T-helper 9 cell (primary cell): ENCODE measurements at places on chromosomes 11 and 22.
A peak's percentile ranks its signal among the peaks of the same experiment; 100 is the strongest.

DNA sequence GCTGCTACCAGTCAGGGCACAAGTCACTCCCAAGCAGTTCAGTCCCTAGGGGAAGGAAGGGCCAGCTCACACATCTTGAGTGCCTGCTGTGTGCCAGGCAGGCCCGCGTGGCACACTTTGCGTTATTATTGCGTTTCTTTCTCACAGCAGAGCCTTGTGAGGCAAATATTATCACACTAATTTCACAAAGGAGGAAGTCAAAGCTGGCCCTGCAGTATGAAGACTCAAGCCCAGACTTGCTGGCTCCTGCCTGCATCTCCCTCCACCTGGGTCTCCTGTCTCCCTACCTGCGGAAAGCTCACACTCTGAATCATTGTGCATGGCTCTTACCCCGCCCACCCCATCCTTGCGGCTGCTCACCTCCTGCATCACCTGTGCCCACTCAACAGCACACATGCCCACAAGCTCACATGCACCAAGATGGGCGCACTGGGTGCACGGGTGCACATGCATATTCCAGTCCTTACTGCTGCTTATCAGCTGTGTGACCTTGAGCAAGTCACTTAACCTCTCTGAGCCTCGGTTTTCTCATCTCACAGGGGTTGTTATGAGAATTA is 31.7 kb upstream of the P2RY2 start:
- DNase-seq = no peak

- no peak for DNase-seq
These were observed 32.6 kb upstream of the CRYBB3 start for GRCh38 chr22:25167082-25167481.

- DNase-seq = no peak
These were observed 48.5 kb upstream of the VPREB1 start for GRCh38 chr22:22196018-22196533.

GRCh38 chr22:37990862-37991261 is 6.5 kb upstream of the SOX10 start:
- DNase-seq = no peak

GRCh38 chr22:26435327-26436093 is 6.5 kb downstream of the ASPHD2 start:
- no peak for DNase-seq

DNA sequence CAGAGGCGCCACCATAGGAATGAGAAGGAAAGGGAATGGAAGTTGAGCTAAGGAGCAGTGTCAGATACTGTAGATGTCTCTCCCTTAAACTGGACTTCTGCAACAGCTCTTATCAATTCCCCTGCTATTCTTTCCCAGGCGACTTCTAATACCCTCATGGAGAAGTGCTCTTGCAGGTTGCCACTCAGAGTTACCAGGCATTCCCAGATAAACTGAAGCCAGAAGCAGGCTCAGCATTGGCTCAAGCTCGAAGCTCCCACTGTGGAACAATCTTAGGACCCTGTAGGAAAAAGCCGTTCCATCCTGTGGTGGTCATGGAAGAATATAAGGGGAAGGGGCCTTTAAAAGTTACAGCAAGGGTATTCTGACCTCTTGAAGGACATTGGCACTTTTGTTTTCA is 208.7 kb upstream of the PLET1 start:
- no peak for DNase-seq

DNA sequence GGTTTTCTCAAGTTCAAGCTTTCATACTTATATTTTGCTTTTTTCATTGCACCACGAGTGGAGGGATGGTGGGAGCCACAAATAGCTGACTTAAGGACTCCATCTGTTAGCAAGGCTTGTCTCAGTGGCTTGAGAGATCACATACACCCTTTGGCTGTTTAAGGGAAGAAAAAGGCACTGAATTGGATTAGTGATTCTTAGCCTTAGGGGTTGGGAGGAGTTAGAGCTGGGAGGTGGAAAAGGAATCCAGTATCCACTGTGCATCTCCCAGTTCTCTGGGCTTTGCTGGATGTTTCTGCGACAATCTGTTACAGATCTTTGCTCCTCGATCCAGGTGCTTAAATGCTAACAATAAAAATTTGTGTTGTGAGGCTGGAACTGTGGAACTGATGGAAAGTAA is 593.6 kb downstream of the CNTN5 start:
- no peak for DNase-seq

DNA sequence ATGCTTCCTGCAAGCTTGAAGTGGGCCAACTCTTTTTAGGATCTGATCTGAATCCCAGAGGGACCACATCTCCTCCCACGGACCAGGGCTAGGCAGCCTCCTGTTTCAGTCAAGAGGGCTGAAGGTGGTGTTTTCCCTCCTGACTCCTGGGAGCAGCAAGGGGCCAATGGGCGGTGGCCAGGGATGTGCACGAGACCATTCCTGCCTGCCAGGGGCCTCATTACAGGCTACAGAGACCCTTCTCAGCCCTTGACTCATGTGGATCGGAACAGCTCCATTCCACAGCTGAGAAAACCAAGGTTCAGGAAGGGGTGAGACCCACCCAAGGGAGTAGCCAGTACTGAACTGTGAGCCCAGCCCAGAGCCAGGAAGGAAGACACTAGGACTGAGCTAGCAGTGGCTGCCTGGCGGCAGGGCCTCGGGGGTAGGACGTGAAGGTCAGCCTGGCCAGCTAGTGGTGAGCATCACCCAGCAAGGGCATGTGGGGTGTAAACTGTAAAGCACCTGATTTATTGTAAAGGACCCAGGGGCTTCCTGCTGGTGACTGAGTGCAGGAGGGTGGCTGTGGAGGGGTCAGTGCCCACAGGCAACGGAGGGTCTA is 3.4 kb upstream of the P2RY6 start:
- no peak for DNase-seq

DNA sequence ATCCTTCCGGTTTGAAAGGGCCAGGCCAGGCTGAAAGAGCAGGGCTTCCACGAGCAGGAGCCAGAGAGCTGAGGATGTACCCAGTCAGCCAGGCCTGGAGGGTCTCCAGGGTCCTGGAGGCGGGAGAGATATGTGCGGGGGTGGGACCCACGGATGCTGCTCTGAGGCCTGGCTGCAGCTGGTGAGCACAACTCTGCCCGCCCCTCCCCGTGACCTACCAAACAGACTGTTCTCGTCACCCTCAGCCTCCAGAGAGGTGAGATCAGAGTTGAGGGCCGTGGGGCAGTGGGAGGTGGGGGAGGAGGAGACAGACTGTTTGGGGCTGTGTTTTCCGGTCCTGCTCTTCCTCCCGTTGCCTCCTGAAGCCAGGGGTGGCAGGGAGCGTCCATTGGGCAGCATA is 42.2 kb downstream of the TRIOBP start:
- no peak for DNase-seq

- DNase-seq = no peak
These were observed 47.2 kb downstream of the USP28 start for GRCh38 chr11:113828191-113828590.

DNA sequence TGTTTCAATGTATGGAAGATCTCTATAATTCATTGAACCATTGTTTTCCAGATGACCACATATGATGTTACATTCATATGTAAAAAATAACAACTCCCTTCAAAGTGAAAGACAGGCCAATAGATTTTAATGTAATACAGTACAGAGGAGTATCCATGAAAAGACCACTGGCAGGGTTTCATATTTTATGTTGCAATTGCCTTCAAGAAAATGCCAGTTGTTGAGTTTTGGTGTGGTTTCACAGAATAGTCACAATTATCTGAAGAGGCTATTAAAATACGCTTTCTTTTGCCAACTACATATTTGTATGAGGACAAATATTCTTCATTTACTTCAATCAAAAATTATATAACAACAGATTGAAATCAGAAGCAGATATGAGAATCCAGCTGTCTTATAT is 14.3 kb downstream of the AMOTL1 start:
- no peak for DNase-seq

DNA sequence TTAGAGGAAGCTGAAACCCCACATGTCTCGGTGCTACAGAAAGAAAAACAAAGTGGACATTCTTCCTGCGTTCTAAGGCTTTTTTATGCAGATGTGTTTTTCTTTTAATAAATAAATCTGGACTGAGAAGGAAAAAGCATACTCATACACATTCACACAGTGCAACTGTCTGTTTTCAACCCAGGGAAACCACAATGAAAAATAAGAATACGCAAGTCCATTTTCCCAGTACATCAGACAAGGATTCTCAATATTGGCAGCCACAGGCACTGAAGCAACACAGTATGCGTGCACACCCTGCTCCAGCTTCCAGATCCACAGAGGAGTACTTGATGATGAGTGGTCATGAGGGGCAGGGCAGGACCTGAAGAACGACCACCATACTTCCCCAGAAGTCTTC is 86.9 kb downstream of the ETS1 start:
- no peak for DNase-seq

DNA sequence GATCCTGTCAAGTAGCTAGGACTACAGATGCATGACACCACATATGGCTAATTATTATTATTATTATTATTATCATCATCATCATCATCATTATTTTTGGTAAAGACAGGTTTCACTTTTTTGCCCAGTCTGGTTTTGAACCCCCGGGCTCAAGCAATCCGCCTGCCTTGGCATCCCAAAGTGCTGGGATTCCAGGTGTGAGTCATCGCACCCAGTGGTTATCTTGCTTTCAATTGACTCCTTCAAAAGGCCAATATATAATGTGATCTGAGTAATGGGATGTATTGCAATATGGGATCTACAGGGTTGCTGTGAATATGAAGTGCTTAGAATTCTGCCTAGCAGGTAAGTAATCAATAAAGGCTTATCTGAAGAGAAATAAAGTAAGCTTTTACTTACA is 221.2 kb downstream of the SBF2 start:
- no peak for DNase-seq

DNA sequence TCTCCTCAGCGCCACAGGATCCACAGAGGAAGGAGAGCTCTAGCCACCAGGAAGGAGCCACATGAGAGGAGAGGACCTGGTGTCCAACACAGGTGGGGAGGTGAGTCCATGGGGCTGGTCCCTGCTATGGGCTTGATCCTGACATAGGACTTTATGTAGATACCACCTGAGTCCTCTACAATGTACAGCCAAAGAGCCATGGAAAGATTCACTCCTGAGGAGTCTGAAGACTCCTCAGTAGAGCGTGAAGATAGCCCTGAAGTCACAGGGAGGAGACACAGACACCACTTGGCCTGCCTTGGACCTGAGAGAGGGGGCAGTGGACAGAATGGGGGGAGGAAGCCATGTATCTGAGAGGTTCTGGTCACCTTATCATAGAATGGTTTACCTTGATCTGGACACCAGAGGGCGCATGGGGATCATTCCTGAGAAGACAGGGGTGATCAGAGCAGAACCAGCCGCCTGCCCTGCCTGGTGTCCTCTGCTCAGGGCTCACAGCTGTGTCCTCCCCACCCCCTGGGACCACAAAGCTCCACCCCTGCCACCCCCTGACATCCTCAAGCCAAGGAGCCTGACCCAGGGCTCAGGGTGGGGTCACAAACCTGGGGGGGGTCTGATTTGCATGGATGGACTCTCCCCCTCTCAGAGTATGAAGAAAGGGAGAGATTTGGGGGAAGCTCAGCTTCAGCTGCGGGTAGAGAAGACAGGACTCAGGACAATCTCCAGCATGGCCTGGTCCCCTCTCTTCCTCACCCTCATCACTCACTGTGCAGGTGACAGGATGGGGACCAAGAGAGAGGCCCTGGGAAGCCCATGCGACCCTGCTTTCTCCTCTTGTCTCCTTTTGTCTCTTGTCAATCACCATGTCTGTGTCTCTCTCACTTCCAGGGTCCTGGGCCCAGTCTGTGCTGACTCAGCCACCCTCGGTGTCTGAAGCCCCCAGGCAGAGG is 77.0 kb downstream of the ZNF280B start:
- peak; percentile 44 for DNase-seq

DNA sequence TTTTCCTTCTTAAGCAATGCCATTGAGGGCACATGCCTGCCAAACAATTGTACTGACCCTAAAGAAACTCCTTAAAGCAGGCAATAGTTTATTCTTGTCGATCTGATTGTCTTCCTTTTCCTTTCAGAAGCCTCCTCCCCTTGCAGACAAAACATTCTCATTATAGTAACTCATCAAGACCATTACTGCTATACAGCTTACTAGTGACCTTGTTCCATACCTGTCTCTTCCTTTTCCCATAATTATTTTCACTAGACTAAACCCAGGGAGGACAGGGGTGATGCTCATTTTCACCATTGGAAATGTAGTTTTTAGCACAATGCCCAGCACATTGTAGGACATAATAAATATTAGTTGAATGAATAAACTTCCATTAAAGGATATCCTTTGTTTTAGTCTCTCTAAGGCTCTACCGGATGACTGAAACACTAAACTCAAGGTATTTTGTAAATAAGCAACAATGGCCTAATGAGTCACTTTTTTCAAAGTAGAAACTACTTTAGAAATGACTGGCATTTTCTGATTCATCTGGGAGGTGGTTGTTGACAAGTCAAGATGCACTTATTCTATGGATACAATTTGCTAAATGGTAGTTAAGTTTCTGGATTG is 9.3 kb upstream of the MSANTD4 start:
- DNase-seq = no peak

GRCh38 chr22:38927033-38927781 is 30.2 kb upstream of the APOBEC3A start:
- DNase-seq = peak; percentile 19

- DNase-seq = no peak
These were observed 91.0 kb upstream of the ARHGAP32 start for GRCh38 chr11:129283141-129283540.

GRCh38 chr22:38317995-38318715 is 922 bp upstream of the CSNK1E start:
- no peak for DNase-seq

- DNase-seq = no peak
These were observed 3.3 kb downstream of the LMO1 start for GRCh38 chr11:8260202-8260966.

DNA sequence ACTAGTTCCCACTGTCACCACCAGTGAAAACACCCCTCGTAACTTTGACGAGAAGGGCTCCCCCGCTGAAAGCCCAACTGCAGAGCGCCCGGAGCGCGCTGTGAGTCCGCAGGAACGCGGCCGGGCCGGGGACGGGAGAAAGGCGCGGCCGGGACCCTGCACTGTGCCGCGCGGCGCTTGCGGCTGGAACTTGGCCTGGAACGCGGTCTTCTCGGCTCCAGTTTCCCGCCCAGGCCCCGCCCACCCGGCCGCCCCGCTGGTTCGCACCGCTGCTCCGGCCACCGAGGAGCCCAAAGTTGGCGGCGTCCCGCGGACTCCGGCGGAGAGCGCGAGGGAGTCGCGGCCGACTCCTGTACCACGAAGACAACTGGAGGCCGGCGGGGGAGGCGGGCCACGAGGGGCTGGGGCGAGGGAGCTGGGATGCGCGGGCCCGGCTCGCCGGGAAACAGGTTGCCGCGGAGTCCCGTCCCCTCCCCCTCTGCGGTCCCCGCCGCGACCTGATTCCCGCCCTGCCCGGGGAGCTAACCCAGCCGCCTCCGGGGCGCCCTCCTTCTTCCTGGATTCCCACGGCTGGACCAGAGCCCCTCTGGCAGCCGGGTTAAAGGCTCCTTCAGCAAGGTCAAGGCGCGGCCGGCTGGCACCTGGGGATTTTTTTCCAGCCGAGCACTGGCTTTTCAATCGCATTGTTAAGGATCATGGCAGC is 3.4 kb downstream of the TENM4 start:
- no peak for DNase-seq
